ENCODE measurements at places on chromosomes 13 and 19.

- DNase-seq = no peak
Measured at GRCh38 chr19:46723471-46723870, 6.6 kb upstream of the PRKD2 start.

DNA sequence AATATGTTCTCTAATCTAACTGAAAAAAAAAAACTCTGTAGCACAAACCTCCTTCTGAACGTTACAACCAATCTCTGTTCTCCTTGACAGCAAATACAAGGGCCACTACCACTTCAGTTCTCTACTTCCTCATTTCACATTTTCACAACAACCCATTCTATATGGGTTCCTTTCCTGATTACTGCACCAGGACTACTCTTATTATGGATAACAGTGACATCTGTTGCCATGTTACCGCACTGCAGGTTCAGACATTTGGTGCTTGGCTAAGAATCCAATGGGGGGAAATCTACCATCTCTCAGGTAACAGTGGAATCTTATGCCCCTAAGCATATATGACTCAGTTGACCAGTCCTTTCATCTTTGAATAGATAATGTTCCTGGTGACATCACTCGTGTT is 11.6 kb upstream of the FPR3 start:
- no peak for DNase-seq

GRCh38 chr19:52991484-52991883 is 22.2 kb upstream of the ERVV-1 start:
- no peak for DNase-seq

- no peak for DNase-seq
Measured at GRCh38 chr19:3458229-3459088, 21.9 kb downstream of the SMIM24 start.

GRCh38 chr19:47003611-47004465 is 15.8 kb upstream of the NPAS1 start:
- no peak for DNase-seq

DNA sequence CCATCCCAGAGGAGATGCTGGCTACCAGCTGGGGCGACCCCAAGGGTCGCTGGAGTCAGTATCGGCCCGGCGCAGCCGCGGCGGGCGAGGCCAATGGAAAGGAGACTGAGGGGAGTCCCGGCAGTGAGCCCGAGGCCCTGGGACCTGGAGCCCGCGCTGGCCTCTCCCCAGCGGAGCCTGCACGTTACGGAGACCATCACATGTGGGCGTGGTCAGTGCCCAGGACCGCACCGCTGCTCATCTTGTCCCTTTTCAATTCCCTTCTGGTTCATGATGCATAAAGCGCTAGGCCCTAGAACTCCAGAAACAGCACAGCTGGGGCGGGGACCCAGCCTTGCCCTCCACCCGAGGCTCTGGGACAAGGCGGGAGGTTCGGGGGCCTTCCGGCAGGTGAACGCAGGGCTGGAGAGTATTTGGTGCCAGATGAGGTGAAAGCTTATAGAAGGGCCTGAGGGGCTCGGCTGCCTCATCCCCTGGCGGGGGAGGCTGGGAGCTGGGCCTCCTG is 8.0 kb downstream of the C19orf25 start:
- no peak for DNase-seq

- no peak for DNase-seq
Measured at GRCh38 chr13:27112006-27112405, 59.6 kb downstream of the USP12 start.
